ENCODE measurements at places on chromosomes 2 and 18.

GRCh38 chr2:225122583-225123486 is 80.6 kb upstream of the DOCK10 start:
- no peak for DNase-seq

GRCh38 chr2:10278029-10278762 is 24.5 kb upstream of the HPCAL1 start:
- peak; percentile 91 for DNase-seq

GRCh38 chr2:195716466-195716865 is 59.4 kb downstream of the SLC39A10 start:
- no peak for DNase-seq

GRCh38 chr2:101887328-101887727 is 104.4 kb upstream of the IL1R2 start:
- DNase-seq = no peak

GRCh38 chr18:56389190-56389589 is 249.2 kb downstream of the TXNL1 start:
- no peak for DNase-seq

- DNase-seq = no peak
Observed at GRCh38 chr2:65374575-65374974, 57.8 kb downstream of the SPRED2 start.

DNA sequence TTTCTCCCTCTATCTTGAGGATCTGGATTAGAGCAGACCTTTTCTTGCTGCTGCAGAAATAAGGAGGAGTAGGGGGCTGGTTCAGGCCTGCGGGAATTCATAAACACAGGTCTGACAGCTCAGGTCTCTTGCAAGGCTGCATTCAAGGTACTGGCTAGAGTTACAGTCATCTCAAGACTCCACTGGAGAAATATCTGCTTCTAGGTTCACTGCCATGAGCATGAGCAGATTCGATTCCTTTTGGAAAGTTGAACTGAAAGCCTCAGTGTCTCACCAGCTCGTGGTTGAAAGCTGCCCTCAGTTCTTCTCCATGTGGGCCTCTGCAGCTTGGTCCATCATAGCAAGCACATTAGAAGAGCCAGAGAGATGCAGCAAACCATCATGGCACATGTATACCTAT is 124.4 kb upstream of the SETBP1 start:
- no peak for DNase-seq

DNA sequence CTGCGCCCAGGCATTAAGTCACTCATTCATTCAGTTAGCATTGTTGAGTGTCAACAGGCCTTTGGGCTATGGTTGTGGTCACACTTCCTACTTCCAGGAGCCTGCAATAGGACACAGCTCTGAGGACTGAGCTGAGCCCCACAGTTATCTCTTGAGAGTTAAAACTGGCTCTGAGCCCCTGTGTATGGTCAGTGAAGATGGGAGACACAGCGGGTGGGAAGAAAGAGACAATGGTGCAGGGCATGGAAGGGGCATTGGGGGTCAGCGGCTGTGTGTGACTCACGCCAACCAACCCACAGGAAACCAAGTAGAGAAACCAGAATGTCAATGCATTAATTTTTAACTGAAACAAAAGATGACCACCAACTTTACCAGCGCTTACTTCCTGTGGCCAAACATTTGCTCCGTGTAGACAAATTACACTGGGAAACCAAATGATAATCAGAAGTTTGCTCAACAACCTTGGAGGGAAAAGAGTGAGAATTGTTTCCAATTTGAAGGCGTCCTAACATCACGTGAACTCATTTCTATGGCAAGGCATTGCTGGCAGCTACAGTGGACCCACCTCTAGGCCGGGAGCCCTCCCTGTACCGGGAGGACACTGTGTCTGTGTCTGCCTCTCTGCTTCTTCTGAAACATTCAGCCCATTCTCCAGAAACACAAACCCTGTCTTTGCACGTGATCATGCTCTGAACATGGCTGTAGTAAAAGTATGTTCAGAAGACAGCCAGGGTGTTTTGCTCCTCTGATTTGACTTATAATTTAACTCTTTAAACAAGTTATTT is 212.0 kb upstream of the ID2 start:
- DNase-seq = no peak

- no peak for DNase-seq
Observed at GRCh38 chr2:43435746-43436145, 160.1 kb downstream of the THADA start.

DNA sequence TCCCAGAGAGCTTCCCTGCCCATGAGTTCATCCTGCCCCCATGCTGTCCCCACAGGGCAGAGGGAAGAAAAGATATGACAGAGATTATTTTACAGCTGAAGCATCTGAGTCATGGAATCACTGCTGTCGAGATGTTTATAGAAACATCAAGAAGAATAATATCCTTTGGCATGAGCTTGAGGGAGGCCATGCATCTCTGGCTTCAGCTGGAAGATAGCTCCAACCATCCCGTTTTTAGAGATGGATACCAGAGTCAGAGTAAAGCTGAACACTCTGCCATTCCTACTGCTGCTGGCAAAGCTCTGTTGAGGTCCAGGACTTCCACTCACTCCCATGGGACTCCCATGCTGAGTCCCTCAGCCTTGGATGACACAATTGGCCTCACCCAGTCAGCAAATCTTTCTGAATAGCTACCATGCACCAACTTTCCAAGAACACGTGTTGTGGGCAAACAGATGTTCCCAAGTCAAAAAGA is 167.8 kb downstream of the TTC32 start:
- no peak for DNase-seq

DNA sequence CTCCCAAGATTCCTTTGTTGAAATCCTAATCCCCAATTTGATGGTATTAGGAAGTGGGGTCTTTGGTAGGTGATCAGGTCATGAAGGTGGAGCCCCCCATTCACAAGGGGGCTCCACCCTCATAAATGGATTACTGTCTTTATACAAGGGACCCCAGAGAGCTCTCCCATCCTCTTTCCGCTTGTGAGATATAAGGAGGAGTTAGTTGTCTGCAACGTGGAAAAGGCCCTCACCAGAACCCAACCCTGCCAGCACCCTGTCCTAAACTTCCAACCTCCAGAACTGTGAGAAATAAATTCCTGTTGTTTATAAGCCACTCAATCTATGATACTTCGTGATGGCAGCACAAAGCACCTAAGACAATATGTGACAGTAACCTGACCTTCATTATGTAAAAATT is 684.1 kb upstream of the HS6ST1 start:
- no peak for DNase-seq

DNA sequence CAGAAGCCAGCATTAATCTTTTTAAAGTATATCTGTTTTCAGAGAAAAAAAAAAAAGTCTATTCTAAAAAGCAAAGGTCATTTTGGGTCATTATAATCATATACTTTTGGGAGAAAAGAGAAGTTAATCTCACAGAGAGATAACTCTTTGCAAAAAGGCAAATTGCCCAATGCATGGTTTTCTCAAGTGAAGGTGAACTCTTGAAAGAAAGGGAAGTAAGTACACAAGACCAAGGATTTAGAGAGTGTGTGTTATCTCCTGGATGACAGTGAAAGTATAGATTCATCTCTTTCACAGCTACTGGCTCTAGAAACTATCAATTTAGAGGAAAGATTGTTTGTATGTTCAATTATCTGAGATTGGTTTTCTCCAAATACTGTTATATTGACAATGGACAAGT is 151.4 kb downstream of the CD8B2 start:
- DNase-seq = no peak

DNA sequence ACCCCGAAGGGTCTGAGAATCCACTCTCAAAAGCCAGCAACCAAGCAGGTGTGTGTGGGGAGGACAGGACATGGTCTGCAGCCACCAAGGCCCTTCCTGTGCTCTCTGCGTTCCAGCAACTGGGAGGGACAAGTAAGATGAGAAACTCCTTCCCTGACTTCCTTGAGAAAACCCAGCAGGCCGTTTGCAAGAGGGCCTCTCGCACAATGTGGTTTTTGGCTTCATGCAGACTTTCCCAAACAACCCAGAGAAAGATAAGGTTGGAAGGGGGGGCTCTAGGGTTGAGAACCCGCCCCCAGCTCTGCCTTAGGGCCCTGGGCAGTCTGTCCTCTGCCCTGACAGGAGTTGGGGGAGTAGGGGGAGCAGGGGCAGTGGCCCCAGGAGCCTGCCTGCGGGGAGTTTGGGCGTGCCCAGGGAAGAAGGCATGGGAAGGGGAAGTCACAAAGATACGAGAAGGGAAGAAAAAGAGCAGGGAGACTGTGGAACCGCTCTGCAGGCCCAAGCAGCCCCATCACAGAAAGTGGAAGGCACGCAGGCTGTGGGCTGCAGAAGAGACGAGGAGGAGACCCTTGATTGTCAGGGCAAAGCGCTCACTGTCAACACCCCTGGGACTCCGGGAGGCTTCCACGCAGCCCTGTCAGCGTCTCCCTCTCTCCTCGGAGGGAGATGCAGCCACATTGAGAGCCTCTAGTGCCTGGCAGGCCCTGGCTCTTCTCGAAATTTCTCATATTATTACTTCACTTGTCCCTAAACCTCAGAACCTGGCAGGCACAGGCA is 99.8 kb downstream of the SMAD7 start:
- DNase-seq = no peak

DNA sequence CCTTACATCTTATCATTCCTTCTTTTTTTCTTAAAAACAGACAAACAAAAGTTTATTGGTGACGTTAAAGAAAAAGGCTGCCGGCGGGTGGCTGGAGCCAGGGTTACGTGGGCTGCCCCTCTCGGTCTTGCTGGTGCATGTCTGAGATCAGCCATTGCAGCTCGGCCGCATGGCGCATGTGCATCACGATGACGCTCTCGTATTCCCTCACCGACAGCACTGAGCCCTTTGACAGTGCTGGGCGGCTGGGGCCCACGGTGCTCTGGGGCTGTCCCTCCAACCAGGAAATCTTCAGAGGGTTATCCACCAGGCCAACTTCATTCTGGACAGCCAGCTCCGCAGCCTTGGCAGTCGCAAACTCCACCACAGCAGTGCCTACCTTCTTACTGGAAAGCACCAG is 1081.8 kb upstream of the TMEFF2 start:
- no peak for DNase-seq

DNA sequence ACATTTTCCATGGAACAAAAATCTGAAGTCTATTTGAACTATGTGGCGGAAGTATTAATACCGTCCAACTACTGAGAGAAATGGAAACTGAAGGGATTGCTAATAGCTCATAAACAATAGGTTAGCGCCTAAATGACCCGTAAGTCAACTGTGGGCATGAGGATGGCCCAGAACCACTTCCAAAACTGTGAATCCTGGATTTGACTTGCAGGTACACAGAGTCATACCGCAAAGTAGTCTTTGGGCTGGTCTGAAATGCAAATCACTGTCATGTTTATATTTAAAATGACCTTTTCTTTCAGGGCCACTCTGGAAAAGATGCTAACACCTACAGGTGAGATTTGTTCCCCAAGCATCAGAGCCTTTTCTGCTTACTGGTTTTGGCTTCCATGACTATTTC is 50.6 kb downstream of the STAT4 start:
- no peak for DNase-seq

DNA sequence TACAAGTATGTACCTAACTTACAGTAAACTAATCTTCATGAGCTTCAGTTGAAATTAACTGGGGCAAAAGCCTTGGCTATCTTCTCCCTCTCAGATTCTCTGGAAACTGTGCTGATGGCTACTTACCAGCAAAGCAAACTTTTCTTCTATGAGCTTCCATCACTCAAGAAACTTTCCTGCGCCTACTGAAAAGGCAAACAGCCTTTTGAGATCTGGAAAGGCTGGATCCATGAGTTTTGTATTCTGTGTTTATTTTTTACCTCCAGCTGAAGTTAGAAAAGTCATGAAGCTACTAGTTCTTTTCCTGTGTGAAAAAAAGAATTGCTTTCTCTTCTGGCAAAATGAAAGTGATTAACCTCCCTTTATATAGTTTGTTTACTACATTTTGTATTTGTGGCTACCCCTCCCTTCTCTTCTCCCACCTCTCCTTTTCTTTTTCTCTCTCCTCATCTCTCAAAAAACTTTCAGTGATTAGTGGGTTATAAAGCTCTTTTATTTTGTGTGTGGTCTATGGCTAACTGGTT is 49.2 kb upstream of the RNF152 start:
- DNase-seq = no peak

GRCh38 chr2:171210864-171211431 is 50.3 kb upstream of the TLK1 start:
- no peak for DNase-seq

DNA sequence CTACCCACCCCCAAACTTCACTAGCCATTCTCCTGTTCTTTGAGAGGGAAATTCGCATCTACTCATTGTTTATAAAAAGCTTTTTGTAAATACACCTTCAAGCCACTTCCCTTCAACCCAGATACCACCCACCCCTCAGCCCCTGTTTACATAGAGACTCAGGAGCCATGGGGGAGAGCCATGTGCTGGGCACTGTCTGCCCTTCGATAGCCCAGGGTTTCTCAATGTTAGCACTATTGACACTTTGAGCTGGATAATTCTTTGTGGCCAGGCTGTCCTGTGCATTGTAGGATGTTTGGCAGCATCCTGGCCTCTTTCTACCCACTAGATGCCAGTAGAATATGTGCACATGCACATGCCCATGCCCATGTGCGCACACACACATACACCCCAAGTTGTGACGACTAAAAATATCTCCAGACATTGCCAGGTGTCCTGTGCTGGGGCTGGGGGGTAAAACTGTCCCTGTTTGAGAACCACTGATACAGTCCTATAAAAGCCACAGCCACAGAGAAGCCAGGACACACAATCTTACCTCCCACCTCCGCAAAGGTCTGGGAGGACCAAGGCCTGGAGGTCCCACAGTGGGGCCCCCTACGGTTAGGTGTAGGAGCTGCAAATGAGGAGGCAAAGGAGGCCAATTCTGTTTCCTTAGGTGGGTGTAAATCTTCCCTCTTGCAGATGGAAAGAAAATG is 44.5 kb upstream of the ASPRV1 start:
- DNase-seq = no peak

GRCh38 chr2:113034016-113034415 is 18.7 kb downstream of the IL36B start:
- DNase-seq = no peak

DNA sequence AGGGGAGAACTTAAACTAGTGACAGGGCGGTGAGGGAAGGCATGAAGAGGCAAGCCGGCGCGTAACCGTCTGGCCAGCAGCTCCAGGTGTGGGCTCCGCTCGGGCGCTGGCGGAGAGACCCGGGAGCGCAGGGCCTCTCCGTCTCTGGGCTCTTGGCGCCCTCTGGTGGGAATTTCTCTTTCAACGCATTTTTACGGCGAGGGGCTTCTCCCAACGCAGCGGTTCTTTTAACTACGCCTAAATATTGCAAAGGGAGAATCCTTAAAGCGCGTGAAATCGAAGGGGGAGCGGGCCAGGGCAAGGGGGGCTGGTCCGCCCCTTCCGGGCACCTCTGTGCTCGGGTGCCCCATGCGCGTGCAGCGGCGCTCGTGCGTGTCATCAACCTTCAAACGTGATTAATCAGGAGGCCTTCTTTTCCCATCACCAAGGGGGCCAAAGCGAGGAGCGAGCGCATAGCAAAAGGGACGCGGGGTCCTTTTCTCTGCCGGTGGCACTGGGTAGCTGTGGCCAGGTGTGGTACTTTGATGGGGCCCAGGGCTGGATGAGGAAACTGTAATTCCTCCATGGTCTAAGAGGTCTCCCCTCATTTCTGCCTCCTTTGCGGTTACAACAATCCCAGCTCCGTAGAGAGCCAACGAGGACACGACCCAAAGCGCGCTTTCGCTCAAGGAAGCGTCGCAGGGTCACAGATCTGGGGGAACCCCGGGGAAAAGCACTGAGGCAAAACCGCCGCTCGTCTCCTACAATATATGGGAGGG is 762 bp upstream of the GAD1 start:
- DNase-seq = peak; percentile 85

- no peak for DNase-seq
Observed at GRCh38 chr2:53654396-53654795, 113.2 kb upstream of the CHAC2 start.

GRCh38 chr2:24352664-24353063 is 7.7 kb downstream of the ITSN2 start:
- no peak for DNase-seq

All from urothelium cell line (cell line).